ENCODE measurements at places on chromosomes 13 and 19.

GRCh38 chr13:46359714-46360113 is 27.3 kb downstream of the RUBCNL start:
- no peak for DNase-seq

GRCh38 chr19:18322318-18322758 is 538 bp downstream of the LSM4 start:
- peak; percentile 72 for DNase-seq

- peak; percentile 69 for DNase-seq
Measured at GRCh38 chr19:11581740-11582139, 4.3 kb upstream of the ACP5 start.

- no peak for DNase-seq
Measured at GRCh38 chr19:4375164-4376027, 25.0 kb downstream of the SH3GL1 start.

DNA sequence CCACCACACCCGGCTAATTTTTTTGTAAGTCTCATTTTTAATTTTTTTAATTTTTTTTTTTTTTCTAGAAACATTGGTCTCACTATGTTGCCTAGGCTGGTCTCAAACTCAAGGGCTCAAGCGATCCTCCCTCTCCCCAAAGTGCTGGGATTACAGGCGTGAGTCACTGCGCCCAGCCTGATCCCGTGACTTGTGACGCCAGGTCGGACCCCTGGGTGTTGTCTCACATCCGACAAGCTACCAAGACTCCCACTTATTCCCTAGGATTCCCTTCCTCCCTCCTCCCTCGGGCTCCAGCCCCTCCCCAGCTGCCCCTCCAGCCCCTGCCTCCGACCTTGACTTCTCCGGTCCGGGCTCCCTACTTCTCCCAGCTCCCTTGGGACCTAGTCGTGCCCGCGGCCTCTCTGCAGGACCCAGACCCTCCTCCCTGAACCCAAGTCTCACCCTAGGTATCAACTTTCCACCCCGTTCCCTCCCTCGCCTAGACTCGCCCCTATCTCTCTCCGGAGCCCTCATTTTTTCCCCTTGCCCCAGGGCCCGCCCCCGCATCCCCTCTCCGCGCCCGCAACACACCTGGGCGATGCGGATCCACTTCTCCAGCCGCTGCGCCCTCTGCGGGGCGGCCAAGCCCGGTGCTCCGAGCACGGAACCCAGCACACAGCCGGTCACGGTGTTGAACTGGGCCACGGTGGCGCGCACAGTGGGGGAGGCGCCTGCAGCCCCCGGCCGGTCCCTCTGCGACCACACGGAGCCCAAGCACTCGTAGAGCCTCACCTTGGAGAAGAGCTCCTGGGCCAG is 13.1 kb downstream of the RGL3 start:
- peak; percentile 20 for DNase-seq

- DNase-seq = no peak
Measured at GRCh38 chr19:47698631-47699359, 14.4 kb upstream of the EHD2 start.

- no peak for DNase-seq
Measured at GRCh38 chr13:102280366-102280765, 121.5 kb downstream of the FGF14 start.

DNA sequence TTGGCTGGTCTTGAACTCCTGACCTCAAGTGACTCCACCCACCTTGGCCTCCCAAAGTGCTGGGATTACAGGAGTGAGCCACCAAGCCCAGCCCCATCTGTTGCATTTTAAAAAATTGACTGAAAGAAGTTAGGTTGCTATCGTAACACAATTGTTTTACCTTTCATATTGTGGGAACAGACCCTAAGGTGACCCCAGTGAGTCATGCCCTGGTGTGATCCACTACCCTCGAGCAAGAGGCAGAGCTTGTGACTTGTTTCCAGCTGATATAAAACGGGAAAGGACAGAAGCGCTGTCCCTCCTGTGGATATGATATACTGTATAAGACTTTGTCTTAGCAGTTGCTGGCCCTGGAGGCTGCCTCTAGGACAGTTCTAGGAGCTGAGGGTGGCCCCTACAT is 308.6 kb downstream of the HS6ST3 start:
- no peak for DNase-seq

GRCh38 chr19:55508120-55508519 is 19.9 kb downstream of the SSC5D start:
- no peak for DNase-seq

- DNase-seq = no peak
Measured at GRCh38 chr13:44451126-44451525, 77.5 kb downstream of the SERP2 start.

DNA sequence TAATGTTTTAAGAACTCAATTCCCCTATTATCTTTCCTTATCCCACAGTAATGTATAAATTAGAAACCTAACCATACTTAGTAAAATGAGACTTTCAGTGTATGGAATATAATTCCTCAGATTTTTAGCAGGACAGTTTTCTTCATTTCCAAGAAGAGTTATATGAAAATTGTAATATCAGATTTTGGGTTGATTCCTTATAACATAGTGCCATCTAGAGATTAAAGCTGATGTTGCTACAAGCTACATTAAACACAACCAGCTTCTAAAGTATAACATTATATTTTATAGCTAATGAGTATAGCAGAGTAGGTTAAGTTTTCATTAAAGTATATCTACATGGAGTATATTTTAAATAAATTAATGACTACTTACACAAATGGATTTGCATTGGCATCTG is 99.7 kb upstream of the MIR17HG start:
- no peak for DNase-seq

DNA sequence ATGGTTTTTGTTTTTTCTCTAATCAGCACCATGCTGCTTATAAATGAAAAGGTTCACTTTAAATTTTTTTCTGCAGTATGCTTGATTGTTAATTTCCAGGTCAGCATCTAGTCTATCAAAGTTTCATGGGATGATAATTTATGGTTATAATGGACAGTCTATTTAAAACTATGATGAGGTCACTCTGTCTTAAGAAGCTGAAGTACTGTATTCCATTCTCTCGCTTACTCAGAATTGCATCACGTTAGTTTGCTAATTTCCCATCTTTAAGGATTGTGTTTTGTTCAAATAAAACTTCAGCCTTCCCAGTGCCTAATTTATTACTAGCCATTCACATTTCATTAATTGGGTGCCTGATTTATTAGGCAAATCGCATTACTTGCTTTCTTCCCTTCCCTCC is 94.3 kb downstream of the GPC6 start:
- no peak for DNase-seq

DNA sequence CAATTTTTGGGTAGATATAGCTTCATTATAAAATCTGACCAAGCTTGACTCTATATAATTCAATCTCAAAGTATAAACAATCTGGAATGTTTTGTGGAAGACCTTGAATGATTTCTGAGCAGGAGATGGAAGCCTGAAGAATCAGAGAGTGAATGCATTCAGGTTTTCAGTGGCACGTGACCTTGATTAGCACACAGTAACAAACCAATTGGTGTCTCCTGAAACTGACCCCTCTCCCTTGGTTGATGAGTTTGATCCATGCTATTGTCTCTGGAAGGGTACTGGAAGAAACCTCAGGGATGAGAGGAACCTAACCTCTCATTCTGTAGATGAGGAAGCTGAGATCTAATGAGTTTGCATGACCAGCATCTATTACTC is 39.6 kb downstream of the PCDH8 start:
- no peak for DNase-seq

- no peak for DNase-seq
Measured at GRCh38 chr19:28103921-28104320, 1109.0 kb downstream of the UQCRFS1 start.

- DNase-seq = no peak
Measured at GRCh38 chr19:31693933-31694269, 344.7 kb upstream of the TSHZ3 start.

GRCh38 chr13:50701469-50701868 is 142.0 kb downstream of the DLEU7 start:
- no peak for DNase-seq

DNA sequence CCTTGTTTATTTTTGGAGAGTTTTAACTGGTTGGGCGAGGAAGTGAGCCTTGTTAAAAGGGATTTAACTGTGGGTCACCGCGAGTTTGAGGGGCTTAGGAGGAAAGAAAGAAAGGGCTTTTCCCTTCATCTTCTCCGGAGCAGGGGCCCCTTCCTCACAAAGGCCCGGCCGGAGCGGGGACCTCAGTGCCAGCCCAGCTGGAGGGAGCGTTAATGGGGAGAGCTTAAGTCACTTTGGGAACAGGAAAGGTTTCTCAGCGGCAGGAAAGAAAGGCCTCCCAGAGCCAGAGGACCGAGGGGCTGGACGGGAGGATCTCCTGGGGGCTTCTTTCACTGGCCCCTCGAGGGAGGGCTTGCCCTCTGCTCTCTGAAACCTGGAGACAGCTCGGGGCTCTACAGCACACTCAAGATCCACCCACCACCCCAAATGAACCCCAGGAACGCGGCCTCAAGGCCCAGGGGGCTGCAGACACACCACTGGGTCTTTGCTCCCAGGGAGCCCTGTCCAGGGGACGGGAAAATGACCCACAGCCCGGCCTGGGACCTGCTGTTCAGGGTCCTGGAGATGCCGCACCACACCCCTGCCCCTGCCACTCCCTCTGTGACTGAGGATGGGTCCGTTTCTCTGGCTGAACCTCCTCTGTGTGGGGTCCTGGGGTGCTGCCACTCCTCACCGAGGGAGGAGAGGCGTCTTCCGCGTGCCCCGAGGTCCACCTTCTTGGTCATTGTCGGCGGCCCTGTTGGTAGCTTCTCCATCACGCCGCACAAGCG is 128.3 kb downstream of the URI1 start:
- DNase-seq = no peak

DNA sequence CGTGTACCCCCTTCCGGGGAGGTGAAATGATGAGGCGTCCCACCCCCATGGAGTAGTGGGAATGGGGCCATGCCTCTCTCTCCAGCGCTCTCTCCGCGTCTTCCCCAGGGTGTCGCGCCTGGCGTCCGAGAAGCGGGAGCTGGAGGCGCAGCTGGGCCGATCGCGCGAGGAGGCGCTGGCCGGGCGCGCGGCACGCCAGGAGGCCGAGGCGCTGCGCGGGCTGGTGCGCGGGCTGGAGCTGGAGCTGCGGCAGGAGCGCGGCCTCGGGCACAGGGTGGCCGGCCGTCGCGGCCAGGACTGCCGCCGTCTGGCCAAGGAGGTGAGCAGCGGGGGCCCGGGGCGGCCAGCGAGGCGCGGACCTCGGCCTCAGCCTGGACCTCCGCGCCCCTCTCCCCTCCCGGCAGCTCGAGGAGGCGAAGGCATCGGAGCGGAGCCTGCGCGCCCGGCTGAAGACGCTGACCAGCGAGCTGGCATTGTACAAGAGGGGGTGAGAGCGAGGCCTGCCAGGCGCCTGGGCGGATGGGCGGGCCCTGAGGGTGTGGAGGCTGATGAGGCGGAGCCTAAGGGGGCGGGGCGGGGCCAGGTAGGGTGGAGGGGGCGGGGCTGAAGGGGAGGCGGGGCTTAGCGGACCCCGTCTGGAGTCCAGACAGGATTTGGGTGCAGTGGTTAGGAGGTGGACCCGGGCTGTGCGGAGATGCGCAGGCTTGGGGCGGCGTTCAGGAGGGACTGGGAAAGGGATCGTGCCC is 7.7 kb downstream of the PGLYRP1 start:
- peak; percentile 62 for DNase-seq

DNA sequence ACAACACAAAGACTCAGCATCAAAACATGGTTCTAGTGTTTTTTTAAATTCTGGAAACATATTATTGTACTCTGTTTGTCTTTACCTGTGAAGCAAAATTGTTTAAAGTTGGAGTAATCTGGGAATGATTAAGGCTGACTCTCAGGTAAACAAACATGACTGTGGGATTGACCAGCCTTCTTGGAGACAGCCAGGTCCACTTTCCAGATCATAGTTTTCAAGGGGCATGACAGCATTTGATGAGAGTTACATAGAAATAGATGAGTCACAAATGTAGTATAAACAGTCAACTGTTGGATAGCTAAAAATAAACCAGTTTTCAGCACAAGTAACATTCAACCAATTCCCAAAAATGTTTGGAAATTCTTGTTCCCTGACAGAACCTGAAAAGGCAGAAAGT is 1680.9 kb downstream of the OLFM4 start:
- no peak for DNase-seq

DNA sequence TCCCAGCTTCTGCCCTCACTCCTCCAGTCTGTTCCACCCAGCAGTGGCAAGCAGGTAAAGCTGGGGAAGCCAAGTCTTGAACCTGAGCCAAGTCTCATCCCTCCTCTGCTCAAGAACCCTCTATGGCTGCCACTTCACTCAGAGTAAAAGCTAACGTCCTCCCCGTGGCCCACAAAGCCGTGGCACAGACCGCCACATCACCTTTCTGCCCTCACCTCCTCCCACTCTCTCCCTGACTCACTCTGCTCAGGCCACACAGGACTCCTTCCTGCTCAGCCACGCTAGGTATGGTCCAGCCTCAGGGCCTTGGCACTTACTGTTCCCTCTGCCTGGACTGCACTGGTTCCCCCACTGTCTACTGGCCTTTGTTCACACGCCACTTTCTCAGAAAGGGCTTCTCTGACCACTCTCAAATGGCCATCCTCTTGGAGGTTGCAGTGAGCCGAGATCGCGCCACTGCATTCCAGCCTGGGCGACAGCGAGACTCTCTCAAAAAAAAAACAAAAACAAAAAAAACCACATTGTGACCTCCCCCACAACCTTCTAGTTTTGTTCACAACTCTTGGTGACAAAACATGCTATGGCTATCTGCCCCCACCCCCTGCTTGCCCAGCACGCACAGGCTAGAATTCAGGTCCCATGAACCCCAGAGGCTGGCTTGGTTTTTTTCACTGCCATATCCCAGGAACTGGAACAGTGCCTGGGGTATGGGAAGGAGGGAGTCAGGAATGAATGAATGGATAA is 15.8 kb downstream of the NDUFB7 start:
- DNase-seq = no peak

DNA sequence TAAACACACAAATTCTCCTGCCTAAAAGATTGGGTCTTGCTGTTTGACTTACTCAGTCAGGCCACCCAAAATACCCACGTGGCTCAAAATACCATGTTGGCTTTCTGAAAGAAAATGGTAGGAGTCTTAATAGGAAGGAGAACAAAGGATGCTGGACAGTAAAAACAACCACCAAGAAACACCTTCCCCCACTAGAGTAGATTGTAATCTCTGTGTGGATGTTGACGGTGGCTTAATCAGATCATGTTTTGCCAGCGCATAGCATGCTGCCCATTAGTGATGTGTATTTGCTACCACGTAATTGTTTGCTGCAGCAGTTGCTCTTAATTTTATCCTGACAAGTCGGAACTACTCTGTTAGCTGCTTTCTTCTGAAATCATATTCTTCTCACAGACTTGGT is 1229.3 kb upstream of the SLC10A2 start:
- DNase-seq = no peak

- no peak for DNase-seq
Measured at GRCh38 chr13:63297163-63297562, 1881.5 kb upstream of the PCDH20 start.

DNA sequence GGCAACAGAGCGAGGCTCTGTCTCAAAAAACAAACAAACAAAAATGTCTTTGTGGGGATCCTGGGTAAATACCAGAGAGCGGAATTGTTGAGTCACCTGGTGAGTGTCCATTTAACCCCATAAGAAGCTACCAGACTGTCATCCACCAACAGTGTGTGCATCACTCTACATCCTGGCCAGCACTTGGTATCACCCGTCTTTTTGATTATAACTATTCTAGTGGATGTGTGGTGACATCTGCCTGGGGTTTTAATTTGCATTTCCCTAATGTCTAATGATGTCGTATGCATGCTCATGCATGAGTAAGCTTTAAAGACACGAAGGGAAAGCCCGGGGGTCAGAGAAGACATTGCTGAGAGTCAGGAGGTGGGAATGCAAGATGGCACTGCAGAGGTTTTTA is 126.7 kb upstream of the MRI1 start:
- no peak for DNase-seq

Measured in activated CD4-positive, alpha-beta T cell treated with anti-CD3 and anti-CD28 coated beads, Interleukin-10, Interleukin-2, amounts not matched to agents 100 ng/mL and 50 ng/mL, durations not matched to agents 16 hours and 8 hours (primary cell).